ENCODE measurements at places on chromosomes 16 and 17.

GRCh38 chr17:57124053-57124452 lies 39.0 kb downstream of the AKAP1 start:
- ATAC-seq: no peak

DNA sequence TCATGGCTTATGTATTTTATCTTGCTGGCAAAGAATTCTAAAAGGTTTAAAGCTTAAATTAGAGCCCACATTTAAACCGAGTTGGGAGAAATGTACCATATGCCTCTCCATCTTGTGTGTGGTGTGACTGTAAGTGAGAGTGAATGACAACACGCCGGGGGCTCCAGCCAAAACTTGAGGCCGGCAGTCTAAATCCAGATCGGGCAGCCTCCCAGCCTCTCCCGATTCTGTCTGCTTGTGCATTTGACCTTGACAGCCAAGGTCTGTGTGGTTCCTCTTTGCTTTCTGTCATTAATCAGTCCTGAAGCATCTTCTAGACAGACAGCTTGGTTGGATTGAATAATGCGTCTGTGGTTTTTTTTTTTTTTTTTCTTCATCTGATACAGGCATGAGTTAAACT lies 1093.2 kb upstream of the EEF2KMT start:
- ATAC-seq: no peak

GRCh38 chr17:563616-564015 lies 151.0 kb downstream of the VPS53 start:
- no peak for ATAC-seq

GRCh38 chr17:45666641-45667040 lies 117.5 kb upstream of the CRHR1 start:
- no peak for ATAC-seq

GRCh38 chr16:8622315-8622656 lies 788 bp downstream of the METTL22 start:
- ATAC-seq: no peak

DNA sequence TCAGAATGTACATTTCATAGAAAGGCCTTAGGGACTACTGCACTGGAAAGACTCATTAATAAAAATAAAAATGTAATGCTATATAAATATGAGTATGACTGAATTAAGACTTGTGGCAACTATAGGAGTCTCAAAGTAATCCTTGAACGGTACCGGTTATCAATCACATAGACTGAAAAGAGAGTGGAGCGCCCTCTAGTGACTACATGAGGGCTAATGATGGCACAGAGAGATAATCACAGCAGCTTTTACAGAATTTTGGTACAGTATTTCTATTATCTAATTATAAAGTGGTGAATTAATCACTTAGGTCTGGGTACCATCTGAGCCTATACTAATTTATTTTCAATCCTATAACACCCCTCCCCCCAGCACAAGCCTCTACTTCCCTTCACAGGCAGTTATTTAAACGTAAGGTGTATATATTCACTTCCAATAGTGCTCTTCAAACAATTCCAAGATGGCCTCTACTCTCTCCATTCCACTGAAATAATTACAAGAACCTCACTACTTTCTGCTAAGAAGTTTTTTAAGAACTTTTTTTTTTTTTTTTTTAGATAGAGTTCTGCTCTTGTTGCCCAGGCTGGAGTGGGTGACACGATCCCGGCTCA lies 40.7 kb upstream of the ANKFY1 start:
- ATAC-seq: peak; percentile 67

- no peak for ATAC-seq
Observed at GRCh38 chr16:74837056-74837455, 62.4 kb upstream of the FA2H start.

DNA sequence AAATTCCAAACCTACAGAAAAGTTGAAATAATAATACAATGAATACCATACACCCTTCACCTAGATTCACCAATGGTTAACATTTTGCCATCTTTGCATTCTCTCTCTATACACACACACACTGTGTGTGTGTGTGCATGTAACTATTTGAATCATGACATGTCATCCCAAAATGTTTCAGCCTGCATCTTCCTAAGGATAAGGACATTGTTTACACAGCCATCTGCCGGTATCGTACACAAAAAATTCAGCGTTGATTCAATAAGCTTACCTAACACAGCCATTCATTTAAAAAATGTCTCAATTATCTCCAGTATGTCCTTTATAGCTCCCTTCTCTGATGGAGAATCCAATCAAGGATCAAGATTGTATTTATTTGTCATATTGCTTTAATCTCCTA lies 3.9 kb downstream of the MXRA7 start:
- no peak for ATAC-seq

DNA sequence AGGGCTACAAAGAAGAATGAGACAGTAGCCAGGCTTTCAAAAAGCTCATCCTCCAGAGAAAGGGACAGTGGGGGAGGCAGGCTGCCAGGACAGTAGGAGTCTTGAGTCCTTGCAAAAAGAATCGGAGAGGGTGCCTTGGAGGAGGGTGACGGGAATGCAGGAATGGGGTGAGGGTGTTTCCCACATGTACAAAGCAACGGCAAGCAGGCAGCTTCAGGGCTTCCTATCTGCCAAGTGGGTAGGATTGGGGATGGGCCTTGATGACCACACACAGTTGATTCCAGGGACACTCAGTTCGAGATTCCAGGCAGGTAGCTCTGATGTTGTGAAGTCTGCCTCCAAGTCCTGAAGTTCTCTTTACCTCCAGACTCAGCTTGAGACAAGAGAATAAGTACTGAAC lies 54.4 kb downstream of the C17orf67 start:
- ATAC-seq: no peak

DNA sequence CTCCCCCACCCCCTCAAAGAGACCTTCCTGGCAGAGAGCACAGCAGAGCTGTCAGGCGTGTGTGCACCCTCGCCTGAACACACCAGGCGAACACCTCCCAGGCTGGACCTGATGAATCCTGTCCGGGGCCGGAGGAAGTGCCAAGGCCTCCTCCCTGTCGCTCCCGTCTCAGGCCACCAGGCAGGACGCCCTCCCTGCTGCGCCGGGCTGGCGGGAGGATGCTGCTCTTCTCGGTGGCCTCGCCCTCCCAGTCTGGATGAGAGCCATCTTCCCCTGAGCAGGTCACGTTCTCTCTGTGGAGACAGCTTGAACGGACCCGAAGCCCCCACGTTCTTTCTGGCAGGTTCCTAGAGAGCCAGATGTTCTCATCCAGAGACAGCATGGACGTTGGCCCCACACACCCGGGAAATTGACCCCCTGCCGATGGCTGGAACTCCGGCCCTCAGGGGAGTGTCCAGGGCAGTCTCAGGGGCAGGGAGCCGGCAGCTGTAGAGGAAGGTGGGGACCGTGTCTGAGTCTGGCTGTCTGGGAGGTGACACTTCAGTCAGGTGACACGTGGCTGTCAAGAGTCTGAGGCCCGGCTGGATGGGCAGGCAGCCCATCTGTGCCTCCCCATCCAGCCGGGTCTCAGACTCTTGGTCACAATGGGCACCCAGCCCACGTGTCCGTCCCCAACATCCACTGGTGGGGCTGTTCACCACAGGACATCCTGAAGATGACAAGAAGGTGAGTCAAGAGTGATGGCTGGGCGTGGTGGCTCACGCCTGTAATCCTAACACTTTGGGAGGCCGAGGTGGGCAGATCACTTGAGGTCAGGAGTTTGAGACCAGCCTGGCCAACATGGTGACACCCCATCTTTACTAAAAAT lies 5.0 kb upstream of the TIMP2 start:
- ATAC-seq: no peak

- ATAC-seq: peak; percentile 62
Observed at GRCh38 chr17:68539548-68540467, 27.6 kb downstream of the PRKAR1A start.

DNA sequence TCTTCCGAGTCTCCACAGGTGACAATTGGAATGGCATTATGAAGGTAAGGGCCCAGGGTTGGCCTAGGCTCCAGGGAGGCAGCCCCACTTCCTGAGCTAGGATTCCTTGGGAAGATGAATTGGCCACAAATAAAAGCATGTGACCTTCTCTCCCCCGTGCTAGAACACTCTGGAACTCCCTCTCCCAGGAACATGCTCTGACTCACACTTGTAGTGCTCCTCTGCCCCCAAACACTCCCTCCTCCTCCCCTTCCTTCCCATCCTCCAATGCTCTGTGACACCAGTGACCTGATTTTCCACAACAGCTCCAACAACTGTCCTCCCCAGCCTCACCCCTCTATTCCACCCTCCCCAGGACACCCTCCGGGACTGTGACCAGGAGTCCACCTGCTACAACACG lies 16.4 kb upstream of the ABCC3 start:
- ATAC-seq: no peak

DNA sequence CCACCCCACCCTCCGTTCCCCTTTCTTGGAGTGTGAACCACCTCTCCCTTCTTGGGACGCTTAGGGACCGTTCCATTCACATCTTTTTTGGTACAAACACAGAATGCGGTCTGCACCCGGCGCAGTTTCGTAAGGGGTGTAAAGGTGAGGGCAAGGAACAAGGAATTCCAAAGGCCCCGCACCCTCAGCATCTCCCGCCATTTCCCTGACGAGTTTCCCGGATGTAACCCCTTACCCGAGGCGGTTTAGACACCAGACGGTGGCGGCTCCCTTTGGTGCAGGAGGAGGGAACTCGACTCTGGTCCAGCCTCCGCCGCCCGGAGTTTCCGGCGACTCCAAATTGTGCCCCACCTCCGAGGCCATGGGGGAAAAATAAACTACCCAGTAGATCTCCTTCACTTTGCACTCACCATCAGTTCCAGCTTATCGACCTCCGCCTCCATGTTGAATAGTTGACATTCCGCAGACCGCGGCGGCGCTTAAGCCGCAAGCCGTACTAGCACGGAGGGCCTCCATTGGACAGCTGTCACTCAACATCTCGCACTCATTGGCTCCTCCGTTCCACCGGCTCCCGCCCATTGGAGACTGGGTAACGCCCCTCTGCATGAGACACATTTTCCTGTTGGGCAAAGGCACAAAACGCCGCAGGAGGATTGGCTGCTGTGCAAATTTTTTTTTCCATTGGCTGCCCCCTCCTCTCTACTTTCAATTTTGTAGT lies at the start of gene SKA2:
TSS of gene SKA2 (minus strand) at position 466 of the 718 bp plus-strand sequence. CDS start at position 443, 23 bp downstream.
- peak; percentile 95 for ATAC-seq

DNA sequence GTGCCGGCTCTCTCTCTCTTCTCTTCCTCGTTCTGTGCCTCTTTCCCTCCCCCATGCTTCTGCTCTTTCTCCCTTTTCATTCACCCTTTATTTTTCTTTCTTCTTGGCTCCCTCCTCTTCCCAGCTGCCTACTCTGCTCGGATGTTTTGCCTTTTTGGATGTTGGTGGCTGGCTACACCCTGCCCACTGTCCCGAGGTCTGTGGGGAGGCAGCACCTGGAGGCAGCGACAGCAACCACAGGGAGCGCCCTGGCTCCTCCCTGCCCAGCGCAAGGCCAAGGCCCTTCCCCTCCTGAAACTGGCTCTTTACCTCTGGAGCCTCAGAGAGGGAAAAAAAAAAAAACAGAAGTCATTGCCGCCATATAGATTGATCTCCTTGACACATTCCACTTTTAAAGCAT lies 20.0 kb downstream of the CLUAP1 start:
- ATAC-seq: no peak

DNA sequence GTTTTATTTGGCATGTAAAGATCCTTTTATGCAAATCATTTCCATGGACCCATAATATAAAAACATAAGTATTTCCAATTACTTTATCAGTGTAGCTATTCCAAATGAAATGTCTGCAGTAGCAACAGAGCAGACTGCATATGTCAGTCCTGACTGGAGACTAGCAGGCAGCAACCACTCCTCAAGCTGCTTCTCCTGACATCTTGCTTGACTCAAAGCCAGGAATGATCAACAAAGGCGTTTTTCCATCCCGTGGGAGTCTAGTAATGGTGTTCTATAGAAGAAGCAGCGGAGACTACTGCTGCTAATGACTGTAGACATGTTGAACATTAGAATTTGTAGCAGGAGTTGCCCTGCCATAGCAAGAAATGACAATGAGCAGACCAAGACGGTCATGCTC lies 73.2 kb upstream of the AKTIP start:
- ATAC-seq: no peak

DNA sequence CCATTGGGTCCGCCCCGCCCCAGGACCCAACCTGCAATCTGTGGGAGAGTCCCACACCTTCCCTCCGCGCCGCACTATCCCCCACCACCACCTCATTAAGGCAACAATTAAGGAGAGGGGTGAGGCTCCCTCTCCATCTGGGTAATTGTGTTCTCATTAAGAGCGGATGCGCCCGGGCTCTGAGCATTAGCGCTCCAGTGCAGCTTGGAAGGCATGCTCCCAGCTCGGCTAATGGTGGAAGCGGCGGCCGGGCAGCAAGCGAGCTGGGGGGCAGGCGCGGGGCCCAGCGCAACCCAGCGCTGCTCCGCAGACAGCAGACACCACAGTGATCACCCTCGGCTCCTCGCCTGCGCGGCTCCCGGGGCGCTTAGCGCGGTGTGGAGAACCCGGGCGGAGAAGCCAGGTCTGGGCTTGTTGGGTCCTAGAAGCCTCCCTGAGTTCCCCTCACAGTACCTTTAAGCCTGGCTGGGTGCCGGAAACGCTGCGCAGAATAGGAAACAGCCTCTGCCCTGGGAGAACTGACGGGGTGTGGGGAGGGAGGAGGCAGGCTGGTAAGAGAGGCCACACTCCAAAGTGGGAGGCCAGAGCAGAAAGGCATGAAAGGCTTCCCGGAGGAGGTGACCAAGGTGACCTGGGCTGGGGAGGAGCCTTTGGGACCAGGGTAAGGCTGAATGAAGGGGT lies 6.4 kb downstream of the CBLN1 start:
- ATAC-seq: peak; percentile 18

- ATAC-seq: no peak
Observed at GRCh38 chr16:12236589-12236988, 260.1 kb downstream of the SNX29 start.

GRCh38 chr16:1909561-1910231 lies 8.5 kb downstream of the HS3ST6 start:
- ATAC-seq: no peak

DNA sequence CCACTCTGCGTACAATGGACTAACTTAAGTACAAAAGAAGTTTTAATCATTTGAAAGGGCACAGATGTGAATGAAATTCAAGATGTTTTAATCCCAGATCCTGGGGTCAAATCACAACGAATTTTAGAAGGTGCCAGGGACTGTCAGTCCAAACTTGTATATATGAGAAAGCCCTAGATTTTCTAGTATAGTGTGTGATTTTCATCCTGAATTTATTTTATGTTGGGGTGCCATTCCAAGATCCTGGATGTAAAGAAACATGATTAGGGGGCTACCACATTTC lies 64.3 kb downstream of the TUBD1 start:
- ATAC-seq: no peak

DNA sequence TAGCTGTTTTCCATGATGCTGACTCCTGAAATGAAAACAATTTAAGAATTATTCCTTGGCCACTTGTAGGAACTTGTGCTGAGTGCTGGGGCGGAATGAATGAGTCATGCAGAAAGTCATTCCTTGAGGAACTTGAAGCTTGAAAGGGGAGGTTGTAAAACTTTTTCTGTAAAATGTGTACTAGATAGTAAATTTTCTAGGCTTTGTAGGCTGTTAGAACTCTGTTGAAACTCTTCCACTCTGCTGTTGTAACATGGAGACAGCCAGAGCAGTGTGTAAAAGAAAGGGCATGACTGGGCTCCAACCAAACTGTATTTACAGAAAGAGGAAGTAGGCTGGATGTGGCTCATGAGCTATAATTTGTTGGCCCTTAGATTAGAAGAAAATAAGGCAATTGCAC lies 46.1 kb downstream of the ABCA8 start:
- peak; percentile 59 for ATAC-seq

All from stimulated activated memory B cell treated with anti-CD40 and anti-IgM and Interleukin-4, amounts not matched to agents 10 μg/mL and 1 μg/mL and 100 μg/mL, for 72 hours (primary cell).